ENCODE measurements at places on chromosomes 12 and 14.

- no peak for DNase-seq
Observed at GRCh38 chr12:34601689-34602088, 579.4 kb downstream of the ALG10 start.

DNA sequence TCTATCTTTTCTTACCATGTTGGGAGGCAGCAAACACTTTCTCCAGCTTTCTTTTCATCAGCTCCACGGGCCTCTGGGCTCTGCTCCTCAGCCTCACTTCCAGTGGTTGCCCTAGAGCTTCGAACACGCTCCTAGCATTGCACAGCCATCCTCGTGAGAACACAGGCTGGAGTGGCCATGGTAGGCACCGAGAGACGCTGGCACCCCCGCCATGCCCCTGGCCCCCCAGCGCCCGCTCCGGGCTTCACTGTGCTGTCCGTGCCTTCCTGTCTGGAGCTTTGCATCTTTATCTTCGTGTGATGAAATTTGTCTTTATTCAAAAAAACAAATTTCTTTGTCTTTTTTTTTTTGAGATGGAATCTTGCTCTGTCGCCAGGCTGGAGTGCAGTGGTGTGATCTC lies 352.2 kb downstream of the TMEM121 start:
- no peak for DNase-seq

DNA sequence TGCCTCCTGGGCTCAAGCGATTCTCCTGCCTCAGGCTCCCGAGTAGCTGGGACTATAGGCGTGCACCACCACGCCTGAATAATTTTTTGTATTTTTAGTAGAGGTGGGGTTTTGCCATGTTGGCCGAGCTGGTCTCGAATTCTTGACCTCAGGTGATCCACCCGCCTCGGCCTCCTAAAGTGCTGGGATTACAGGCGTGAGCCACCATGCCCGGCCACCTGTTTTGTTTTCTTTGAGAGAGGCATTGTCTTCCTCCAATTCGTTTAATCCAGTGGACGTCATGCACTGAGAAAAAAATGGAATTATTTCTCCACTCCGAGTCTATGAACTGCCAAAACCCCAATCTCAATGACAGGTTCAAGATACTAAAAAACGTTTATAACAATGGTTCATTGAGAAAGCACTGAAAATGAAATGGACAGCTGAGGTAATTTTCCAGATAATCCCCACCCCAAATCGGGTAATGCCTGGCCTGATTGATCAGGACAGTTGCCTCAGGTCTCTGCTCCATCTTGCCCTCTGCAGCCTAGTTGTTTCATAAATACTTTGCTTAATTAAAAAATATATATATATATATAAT lies 132.7 kb upstream of the PARP11 start:
- DNase-seq = no peak

- DNase-seq = no peak
Observed at GRCh38 chr12:12839003-12839395, 25.9 kb downstream of the DDX47 start.

- DNase-seq = no peak
Observed at GRCh38 chr12:104515899-104516298, 59.2 kb downstream of the CHST11 start.

DNA sequence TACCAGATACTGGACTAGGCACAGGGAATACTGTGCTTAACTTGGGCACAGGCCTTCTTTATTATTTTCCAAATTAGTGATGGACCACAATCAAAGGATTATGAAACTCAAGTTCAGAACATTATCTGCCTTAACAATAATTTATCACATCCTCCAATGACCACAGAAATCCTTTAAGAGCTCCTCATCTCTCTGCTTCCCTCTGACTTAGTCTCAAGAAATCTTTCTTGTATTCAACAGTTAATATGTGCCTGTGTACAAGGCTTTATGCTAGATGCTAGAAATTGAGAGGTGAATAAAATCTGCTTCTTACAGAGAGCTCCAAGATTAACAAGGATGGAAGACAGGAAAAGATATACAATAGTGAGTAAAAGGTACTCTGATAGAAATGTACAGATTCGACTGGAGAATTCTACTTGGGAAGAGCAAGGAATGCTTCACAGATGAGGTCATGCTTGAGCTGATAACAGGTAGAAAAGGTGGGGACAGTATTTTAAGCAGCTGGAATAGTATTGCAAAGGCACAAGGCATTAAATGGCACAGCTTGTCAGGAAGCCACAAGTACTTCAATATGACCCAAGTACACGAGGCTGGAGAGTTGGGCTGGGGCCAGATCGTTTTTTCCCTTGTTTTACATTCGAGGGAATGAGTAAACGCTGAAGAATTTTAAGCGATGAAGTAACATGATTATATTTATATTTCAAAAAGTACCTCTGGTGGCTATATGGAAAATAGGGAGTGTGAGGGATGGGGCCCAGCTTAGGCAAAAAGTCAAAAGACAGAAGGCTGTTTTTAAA lies 55.1 kb upstream of the ARID2 start:
- DNase-seq = peak; percentile 87

DNA sequence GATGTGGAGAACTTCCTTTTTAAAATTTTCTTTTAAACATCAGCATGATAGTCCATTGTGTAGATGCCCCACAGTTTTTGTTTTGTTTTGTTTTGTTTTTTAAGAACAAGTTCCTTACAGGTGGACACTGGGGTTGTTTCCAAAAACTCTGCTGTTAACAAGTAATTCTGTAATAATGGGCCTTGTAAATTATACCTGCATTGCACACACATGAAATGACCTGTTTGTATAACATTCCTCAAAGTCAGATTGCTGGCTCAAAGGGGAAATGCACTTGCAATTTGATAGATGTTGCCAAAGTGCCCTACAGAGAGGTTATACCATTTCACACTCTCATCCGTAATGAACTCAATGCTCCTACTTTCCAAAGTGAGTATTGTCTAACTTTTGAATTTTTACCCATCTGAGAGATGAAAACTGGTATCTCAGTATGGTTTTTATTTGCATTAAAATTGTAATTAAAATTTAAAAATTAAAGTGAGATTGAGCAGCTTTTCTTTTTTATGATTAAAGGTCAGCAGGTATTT lies 89.2 kb downstream of the SPPL3 start:
- no peak for DNase-seq

DNA sequence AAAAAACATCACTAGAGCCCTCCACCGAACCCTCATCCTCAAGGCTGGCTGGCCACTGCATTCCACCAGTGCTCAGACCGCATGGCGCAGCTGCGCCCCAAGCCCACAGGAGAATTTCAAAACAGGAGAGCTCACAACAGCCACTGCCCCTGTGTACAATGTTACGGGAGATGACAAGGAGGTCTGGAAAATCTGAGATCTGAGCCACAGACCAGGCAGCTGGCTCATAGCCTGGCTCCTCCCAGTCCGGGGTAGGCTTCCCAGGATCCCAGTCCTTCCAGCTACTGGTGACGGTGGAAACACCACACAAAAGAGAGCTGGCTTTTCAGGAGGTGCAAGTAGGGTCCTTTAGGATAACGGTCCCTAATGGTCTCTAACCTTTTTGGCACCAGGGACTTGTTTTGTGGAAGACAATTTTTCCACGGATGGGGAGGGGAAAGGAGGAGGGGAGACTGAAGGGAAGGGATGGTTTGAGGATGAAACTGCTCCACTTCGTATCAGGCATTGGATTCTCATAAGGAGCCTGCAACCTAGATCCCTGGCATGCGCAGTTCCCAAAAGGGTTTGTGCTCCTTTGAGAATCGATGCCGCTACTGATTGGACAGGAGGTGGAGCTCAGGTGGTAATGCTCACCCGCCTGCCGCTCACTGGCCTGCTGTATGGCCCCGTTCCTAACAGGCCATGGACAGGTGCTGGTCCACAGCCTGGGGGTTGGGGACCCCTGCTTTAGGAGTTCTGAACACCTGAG lies 23.0 kb upstream of the NRDE2 start:
- no peak for DNase-seq

DNA sequence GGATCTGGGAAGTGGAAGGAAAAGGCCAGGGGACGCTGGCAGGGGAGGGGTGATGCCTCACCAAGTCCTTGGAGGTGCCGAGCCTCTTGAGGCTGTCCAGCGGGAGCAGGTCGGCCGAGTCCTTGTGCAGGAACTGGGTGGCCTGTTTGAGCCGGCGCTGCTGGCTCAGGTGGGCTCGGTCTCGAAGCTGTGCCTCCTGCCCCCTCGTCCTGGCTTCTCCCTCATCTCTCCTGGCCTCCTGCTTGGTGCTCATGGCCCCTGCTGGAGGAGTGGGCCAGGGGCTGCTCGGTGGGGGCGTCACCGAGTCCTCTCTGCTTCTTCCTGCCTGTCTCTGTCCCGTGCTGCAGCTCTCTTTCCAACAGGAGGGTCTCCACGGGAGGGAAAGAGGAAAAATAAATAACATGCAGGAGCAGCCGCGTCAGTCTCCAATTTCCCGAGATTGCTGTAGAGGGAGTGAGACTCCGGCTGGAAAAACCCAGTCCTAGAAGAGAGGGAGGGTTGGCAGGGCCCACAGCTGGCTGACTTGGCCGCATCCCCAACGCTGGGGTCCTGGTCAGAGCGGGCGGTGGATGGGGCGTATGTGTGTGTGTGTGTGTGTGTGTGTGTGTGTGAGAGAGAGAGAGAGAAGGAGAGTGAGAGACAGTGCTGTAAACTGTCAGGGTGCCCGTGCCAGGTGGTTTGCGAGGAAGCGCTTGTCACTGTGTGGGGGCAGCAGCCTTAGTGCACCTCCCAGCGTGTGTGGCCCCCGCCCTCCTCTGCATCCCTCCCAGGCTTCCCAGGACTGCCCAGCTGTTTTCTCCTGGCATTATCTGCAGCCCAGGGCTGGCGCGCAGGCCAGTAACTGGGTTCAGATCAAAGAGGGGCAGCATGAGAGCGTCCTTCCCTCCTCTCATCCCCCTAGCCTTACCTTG lies at the start of gene NRIP2:
Gene NRIP2 (minus strand): TSS at position 455 of the 911 bp plus-strand sequence. CDS start 52 bp downstream, at position 403.
- no peak for DNase-seq

DNA sequence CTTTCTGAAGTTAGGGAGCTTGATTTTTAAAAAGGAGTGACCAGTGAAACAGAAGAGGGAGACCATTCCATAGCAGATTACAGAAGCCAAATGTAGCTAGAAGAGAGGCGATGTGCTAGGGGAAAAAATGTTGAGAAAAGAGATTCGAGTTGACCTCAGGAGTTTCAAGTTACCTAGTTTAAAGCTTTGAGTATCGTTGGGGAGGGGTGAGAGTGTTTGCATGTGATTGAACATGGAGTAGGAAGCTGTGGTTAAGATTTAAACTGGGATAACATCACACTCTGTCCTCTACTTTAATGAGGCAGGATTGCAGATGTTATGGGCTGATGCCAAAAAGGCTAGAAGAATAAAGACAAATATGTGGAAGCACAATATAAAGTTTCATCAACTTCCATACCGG lies 3.7 kb downstream of the LETMD1 start:
- no peak for DNase-seq

- DNase-seq = no peak
Observed at GRCh38 chr14:100336618-100337530, 13.7 kb downstream of the SLC25A47 start.

DNA sequence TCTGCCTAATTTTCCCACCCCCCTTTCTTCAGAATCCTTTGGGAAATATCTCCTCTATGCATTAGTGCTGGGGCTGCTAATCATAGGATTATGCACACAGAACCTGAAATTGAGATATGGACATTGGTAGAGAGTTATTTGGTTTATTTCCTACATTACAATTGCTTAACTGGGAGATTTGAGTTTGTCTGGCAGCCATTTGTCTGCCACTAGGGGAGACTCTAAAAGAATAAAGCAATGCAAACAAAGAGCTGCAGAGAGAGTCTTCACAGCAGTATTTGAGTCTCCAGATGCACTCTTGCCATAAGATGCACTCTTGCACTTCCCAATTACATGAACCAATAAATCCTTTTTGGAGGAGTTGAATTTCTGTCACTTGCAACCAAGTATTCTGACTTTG lies 12.0 kb upstream of the PCNX4 start:
- no peak for DNase-seq

DNA sequence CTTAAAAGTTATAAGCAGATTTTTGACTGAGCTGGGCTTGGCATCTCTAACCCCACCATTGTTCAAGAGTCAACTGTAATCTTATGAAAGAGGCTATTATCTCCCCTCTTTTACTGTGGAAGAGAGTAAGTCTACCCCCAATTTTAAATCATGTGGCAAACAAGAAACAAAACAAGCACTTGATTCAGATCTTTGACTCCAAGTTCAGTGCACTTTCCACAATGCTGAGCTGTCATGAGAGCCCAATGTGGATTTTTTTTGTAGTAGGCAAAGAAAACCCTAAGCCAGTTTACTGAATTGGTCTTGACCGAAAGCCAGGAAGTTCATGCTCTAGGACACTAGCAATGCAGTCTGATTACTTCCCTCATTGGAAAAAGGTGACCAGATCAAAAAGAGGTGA lies 306.2 kb downstream of the GALC start:
- DNase-seq = no peak

GRCh38 chr12:122422730-122423257 lies 325 bp upstream of the CLIP1 start:
- DNase-seq = peak; percentile 82

DNA sequence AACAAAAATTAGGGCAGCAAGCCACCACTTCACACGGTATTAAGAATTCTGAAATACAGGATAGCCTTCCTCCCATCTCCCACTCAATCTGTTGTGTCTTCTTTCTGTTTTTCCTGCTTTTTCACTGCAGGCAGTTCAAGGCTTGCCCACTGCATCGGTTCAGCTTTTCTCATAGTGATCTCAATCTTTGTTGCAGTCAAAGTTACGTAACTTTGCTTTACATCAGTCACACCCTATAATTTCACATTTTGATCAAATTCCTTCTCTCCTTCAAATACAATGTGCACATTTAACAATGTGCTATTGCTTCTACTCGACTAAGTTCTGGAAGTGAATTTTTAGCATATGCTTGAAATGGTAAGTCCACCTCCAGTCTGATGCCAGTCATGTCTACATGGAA lies 217.6 kb downstream of the EFCAB11 start:
- DNase-seq = peak; percentile 60

DNA sequence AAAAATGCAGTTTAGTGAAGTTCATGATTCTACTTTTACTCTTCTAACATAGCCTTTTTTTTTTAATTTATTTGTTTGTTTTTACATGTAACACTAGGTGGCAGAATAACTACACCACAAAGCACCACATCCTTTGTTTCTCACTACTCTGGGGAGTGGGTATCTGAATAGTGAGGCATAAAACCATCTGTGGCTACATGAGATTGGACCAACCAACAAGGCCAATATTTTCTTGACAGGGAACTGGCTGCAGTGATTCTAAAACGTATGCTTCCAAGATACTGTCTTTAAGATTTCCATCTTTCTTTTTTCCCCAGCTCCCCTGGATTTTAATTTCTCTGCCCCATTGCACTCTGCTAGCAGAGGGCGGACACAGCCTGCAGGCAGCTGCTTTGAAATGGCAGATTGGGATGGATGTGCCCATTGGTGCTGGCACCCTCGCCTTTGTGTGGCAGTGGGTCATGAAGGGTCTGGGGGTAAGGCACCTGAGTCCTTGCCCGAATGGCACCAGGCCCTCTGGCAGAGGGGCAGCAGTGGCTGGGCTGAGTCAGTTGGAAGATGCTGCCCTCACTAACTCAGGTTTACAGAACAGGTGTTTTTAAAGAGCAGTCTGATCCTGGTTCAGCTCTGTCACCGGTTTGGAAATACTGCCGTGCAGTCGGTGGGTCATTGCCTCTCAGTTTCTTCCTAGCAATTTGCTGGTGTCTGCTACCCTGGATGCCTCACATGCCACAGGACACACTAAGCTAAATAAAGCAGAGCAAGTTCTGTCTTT lies 429.1 kb downstream of the RAD51B start:
- DNase-seq = peak; percentile 60

Measured in epithelial cell of esophagus (primary cell).